ENCODE measurements at places on chromosomes 6 and 20. TPM values are rescaled to one million over a fixed set of nuclear protein-coding genes. Genes with fewer than 3 reads are reported as not detected.

DNA sequence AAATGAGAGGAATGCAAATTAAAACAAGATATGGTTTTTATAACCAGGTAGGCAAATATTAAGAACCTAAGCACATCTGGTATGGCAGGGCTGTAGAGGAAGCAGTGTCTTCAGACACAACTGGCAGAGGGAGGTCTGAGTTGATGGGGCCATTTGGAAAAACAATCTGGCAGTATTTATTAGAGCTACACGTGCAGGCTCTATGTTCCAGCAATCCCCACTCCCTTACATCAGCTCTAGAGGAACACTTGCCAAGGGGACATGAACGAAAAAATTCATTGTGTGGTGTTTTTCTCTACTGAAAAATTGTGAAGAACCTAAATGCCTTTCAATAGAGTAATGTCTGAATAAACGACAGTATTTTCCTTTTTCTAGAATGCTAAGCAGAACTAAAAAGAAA is 111.6 kb upstream of the EDN1 start:
- H3K4me1 ChIP-seq = no peaks in the 10 kb centered on the region
- no peaks in the 10 kb centered on the region for H3K36me3 ChIP-seq
- H3K27ac ChIP-seq = no peak overlapping the region
- DNase-seq = peak; percentile 34

GRCh38 chr6:123550052-123550617 is 86.6 kb downstream of the TRDN start:
- H3K4me1 ChIP-seq = no peaks in the 10 kb centered on the region
- no peak overlapping the region for H3K4me3 ChIP-seq
- DNase-seq = no peak
- H3K27ac ChIP-seq = peak overlapping the region; percentile 56

GRCh38 chr6:128406453-128406852 is 113.9 kb downstream of the PTPRK start:
- H3K36me3 ChIP-seq = no peaks in the 10 kb centered on the region
- H3K27me3 ChIP-seq = no peaks in the 10 kb centered on the region
- H3K4me1 ChIP-seq = no peaks in the 10 kb centered on the region
- H3K27ac ChIP-seq = no peak overlapping the region
- H3K4me3 ChIP-seq = no peak overlapping the region
- no peak for DNase-seq

DNA sequence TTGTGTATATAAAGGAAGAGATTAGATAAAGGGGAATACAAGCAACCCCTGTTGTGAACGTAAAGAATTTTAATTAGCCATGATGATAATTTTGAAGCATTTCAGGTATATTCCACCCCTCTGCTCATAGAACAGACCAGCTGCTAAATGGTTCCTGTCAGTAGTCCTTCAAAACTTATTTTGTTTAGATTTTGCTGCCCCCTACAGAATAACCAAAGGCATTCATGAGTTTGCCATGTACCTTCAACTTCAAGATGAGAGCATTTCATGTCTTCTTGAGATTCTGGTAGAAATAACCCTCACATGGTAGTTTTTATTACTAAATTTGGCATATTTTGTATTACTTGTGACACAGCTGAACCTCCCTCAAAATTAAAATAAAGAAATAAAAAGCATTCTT is 1586.7 kb downstream of the HACE1 start:
- H3K4me3 ChIP-seq = no peak overlapping the region
- no peaks in the 10 kb centered on the region for H3K36me3 ChIP-seq
- H3K27ac ChIP-seq = no peak overlapping the region
- no peaks in the 10 kb centered on the region for H3K4me1 ChIP-seq
- peak; percentile 45 for DNase-seq
- H3K27me3 ChIP-seq = no peaks in the 10 kb centered on the region

The GLP1R gene
- total RNA-seq = 1.3 TPM

DNA sequence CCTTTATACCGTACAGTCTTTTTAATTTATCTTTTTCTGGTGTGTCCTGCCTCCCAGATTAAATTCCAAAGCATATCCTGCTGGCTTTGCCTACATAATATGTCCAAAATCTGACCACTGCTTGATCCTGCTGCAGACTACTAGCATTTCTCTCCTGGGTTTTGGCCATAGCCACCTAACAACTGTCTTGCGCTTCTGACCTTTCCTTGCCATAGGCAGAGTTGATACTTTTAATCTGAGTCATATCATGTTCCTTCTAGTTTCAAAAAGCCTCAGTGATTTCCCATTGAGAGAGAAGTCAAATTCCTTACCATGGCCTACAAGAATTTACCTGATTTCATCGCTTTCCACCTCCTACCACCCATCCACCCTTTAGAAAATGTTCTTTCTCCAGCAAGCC is 104.8 kb downstream of the BCKDHB start:
- no peak for DNase-seq
- H3K4me3 ChIP-seq = no peak overlapping the region
- H3K4me1 ChIP-seq = no peaks in the 10 kb centered on the region
- no peak overlapping the region for H3K27ac ChIP-seq
- H3K36me3 ChIP-seq = no peaks in the 10 kb centered on the region

The ECT2L gene
- total RNA-seq = 15.3 TPM

DNA sequence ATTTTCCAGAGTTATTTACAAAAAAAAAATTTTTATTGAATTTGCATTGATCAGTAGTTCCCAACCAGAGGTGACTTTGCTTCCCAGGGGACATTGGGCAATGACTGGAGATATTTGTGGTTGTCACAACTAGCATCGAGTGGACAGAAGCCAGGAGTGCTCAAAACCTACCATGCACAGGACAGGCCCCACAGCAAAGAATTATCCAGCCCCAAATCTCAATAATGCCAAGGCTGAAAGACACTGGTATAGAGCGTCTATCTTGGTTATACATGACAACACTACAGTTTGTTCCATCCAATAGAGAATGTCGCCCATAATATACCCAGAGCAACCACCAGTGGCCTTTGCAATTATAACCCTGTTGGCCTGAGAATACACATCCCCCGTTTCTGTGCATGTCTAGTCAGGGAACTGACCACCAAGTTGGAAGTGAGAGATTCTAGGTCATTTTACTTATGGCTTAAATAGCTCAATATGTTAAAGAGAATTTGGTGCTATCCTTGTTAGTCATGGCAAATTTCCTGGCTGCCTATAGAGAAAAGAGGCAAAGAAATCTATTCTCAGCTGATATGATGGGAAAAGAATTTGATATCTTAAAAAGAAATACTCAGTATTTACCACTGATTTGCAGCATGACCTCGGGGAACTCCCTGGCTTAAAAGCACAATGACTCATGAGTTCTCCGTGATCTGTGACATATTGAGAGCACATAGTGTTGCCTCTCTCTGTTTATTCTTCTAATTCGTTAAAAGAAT is 76.0 kb upstream of the ADTRP start:
- H3K4me3 ChIP-seq = no peak overlapping the region
- no peaks in the 10 kb centered on the region for H3K36me3 ChIP-seq
- H3K27ac ChIP-seq = no peak overlapping the region
- no peaks in the 10 kb centered on the region for H3K27me3 ChIP-seq

GRCh38 chr6:44537306-44538049 is 150.0 kb downstream of the CDC5L start:
- no peak for DNase-seq
- H3K27me3 ChIP-seq = no peaks in the 10 kb centered on the region
- no peaks in the 10 kb centered on the region for H3K4me1 ChIP-seq
- no peaks in the 10 kb centered on the region for H3K36me3 ChIP-seq
- no peak overlapping the region for H3K27ac ChIP-seq

- no peak for DNase-seq
- no peak overlapping the region for H3K27ac ChIP-seq
- no peaks in the 10 kb centered on the region for H3K27me3 ChIP-seq
- H3K36me3 ChIP-seq = no peaks in the 10 kb centered on the region
Observed at GRCh38 chr20:959996-960615, 42.0 kb downstream of the RSPO4 start.

GRCh38 chr6:104955927-104956730 is 778 bp upstream of the LIN28B start:
- peaks cover 85% of the 10 kb centered on the region for H3K27me3 ChIP-seq
- no peak overlapping the region for H3K4me3 ChIP-seq
- H3K36me3 ChIP-seq = no peaks in the 10 kb centered on the region
- no peak overlapping the region for H3K27ac ChIP-seq

DNA sequence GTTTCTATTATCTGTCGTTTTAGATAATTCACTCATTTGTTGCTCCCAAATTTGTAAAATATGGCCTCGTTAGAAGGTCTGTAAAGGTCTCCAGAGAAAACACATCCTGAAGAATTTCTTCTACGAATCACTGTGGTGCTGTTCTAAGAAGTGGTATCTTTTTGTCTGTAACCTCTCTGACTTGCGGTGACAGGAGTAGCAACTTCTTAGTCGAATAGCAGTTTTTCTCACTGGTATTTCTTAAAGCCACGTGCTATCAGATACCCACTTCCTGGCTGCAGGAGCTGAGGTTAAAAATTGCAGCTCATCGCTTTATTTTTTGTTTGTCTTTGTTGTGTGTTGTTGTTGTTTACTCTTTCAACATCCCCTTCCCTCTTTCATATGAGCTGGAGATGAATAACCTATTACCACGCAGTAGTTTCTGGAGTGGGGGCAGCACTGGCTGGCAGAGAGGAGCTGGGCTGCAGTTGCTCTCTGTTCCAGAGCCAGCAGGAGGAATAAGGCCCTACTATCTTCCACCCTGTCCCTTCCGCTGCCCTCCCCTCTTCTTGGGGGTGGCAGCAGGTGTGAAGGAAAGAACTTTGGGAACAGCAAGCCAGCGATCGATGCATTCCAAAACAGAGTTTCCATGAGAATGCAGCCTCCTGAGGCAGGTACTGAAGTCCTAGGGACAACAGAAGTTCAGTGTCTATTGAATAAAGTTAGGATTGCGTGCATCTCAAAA is 64.7 kb downstream of the C6orf118 start:
- H3K4me3 ChIP-seq = no peak overlapping the region
- H3K36me3 ChIP-seq = no peaks in the 10 kb centered on the region
- H3K27me3 ChIP-seq = no peaks in the 10 kb centered on the region
- H3K27ac ChIP-seq = no peak overlapping the region

- no peaks in the 10 kb centered on the region for H3K36me3 ChIP-seq
- H3K27me3 ChIP-seq = no peaks in the 10 kb centered on the region
- DNase-seq = peak; percentile 70
- H3K27ac ChIP-seq = no peak overlapping the region
Observed at GRCh38 chr6:16338577-16339264, 100.3 kb downstream of the GMPR start.

- H3K36me3 ChIP-seq = no peaks in the 10 kb centered on the region
- H3K27ac ChIP-seq = no peak overlapping the region
- H3K27me3 ChIP-seq = no peaks in the 10 kb centered on the region
- no peak overlapping the region for H3K4me3 ChIP-seq
- peaks cover 11% of the 10 kb centered on the region for H3K4me1 ChIP-seq
- peak; percentile 61 for DNase-seq
Observed at GRCh38 chr6:150753371-150754064, 112.0 kb upstream of the MTHFD1L start.

DNA sequence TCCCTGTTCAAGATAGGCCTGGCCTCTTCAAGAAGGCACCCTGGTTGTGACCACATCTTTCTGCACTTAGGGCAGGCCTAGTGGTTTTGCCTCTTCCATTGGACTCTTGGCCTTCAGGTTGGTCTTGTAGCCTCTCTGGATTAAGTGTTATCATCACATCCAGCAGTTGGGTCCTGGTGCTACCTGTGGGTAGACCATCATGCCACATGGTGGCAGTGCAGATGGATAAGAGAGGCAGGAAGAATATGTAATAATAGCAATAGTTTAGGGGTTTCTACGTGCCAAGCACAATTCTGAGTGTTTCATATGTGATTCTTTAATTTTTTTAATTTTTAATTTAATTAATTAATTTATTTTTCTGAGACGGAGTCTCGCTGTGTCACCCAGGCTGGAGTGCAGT is 28.5 kb upstream of the SNRPB2 start:
- H3K27ac ChIP-seq = no peak overlapping the region
- no peaks in the 10 kb centered on the region for H3K4me1 ChIP-seq
- no peaks in the 10 kb centered on the region for H3K36me3 ChIP-seq
- no peaks in the 10 kb centered on the region for H3K27me3 ChIP-seq
- no peak overlapping the region for H3K4me3 ChIP-seq

The OLIG3 gene
- total RNA-seq = not detected

GRCh38 chr20:15627501-15627903 is 945.7 kb downstream of the KIF16B start:
- H3K27ac ChIP-seq = no peak overlapping the region
- no peak for DNase-seq
- no peaks in the 10 kb centered on the region for H3K36me3 ChIP-seq
- H3K4me3 ChIP-seq = no peak overlapping the region

DNA sequence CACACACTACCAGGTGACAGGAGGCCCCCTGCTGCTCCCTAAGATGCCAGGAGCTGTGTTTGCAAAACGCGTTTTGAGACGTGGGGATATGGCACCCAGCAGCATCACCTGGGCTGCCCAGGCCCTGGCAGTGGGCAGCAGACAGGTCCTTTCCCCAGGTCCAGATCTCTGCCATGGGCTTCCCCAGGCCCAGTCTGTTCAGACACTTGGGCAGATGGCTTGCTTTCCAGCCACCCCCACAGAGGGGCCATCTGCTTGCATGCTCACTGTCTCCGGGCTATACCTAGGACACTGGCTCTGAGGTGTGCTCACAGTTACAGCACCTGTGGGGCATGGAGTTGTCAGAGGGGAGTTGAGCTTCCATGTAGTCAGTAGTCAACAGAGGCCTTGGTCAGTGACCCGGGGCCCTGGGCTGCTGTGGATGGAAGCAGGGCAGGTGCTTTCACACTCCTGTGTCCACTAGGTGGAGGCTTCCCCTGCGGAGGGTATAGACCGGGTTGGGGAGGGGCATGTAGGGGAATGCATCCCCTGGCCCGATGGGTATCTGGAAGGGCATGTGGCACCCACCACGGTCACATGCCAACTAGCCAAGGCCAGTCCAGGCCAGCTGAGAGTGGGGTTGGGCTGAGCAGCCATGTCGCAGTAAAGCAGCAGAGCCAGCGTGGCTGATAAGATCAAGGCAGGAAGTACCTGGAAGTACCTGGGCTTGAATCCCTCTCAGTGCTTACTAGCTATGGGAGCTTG is 185.4 kb upstream of the SLC24A3 start:
- H3K36me3 ChIP-seq = no peaks in the 10 kb centered on the region
- no peak overlapping the region for H3K4me3 ChIP-seq
- peak overlapping the region; percentile 75 for H3K27ac ChIP-seq
- no peak for DNase-seq

DNA sequence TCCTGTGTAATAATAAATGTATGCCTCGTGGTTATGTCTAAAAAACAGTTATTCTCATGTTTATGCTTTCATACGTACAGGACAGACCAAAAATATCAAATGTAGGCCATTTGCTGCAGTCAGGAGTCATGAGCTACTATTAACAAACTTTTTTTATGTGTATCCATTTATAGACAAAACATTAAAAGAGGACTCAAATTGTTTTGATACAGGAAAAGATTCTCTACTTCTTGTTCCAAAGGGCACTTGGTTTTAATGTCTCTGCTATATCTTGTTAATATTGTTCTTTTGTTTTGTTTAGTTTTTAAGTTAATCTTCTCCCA is 155.2 kb downstream of the ZDHHC14 start:
- H3K36me3 ChIP-seq = no peaks in the 10 kb centered on the region
- no peak overlapping the region for H3K4me3 ChIP-seq
- H3K4me1 ChIP-seq = peaks cover 9% of the 10 kb centered on the region
- peak; percentile 19 for DNase-seq
- no peaks in the 10 kb centered on the region for H3K27me3 ChIP-seq

The DEFB123 gene
- total RNA-seq = not detected

- H3K4me1 ChIP-seq = no peaks in the 10 kb centered on the region
- no peaks in the 10 kb centered on the region for H3K36me3 ChIP-seq
- no peak overlapping the region for H3K4me3 ChIP-seq
- no peaks in the 10 kb centered on the region for H3K27me3 ChIP-seq
- no peak overlapping the region for H3K27ac ChIP-seq
- DNase-seq = no peak
Observed at GRCh38 chr6:45328523-45328922, 393 bp downstream of the RUNX2 start.
